ENCODE measurements at places on chromosomes 6 and 20.

DNA sequence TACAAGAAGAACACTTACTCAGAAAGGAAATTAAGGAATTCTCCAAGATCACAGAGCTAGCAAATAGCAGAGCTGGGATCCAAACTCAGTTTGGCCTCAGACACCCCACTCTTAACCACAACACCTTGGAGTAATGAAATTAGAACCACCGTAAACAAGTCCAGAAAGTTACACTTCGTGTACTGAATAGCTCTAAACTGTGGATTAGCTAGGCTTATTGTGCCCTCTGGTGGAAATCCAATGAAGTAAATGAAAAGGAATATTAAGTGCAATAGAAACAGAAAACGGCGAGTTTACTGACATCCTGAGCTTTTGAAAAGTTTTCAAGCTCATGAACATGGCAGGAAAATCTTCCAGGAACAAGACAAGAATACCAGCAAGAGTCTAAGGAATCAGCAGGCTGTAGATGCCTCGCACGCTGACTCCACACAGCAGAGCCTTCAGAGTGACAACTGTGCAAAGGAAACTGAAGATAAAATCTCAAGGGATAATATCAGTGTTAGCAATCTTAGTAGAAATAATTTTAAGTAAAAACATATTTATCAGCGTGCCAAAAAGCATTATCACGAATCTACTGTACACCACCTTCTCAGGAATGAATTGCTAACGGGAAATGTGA, 34.6 kb downstream of the FBXO5 start:
- no peak for DNase-seq

DNA sequence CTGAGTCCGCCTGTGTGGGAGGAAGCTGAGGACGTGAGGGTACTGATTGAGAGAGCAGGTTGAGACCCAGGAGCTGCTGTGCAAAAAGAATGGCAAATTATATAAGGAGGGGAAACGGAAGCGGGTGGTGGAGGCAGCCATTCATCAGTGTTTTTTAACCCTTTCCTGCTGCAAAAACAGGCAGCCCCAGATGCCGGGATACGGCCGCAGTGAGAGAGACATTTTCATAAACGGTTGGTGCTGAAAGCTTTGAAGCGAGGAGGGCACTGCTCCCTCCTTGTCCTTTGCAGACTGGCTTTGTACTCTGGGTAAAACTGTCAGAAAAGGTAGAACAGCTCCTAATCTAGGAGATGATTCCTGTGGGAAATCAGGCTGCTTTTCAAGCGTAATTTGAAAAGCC, 56.4 kb downstream of the TTI1 start:
- DNase-seq = no peak

DNA sequence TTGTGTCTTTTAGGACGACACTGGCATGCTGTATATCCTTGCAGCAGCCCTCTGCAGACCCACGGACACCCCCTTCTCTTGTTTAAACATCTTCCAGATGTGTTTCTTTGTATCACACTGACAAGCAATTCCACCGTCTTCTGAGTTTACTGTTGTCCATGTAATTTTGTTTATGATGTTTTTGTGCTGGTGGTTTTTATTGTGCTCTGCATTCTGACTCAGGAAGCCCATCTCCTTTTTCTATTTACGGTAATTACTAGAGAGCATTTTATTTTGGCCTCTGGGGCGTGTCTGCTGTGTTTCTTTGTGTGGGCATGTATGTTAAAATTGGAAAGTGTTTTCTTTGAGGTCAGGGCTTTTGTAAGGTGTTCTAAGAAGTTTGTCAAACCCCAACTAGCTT, 111.9 kb downstream of the JARID2 start:
- no peak for DNase-seq

- DNase-seq = no peak
Measured at GRCh38 chr20:60016406-60016805, 58.2 kb downstream of the CDH26 start.

GRCh38 chr6:1962201-1962600, 283.2 kb downstream of the GMDS start:
- no peak for DNase-seq

DNA sequence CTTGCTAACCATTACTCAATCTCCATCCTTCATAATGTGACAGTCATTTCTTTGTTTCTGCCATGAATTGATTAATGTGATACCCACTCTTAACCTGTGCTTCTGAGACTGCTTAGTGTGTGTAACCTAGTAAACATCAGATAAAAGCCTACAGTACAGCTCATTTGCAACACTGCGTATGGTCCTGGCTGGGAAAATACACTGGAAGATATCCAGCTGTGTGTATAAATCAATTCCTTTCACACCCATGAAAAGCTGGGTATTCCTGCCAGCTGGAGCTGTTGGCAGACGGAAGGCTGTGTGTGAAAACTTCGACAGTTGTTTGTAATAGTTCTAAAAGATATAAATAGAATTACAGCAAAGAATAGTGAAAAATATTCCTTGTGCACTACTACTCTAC, 509.2 kb downstream of the FRK start:
- DNase-seq = no peak

DNA sequence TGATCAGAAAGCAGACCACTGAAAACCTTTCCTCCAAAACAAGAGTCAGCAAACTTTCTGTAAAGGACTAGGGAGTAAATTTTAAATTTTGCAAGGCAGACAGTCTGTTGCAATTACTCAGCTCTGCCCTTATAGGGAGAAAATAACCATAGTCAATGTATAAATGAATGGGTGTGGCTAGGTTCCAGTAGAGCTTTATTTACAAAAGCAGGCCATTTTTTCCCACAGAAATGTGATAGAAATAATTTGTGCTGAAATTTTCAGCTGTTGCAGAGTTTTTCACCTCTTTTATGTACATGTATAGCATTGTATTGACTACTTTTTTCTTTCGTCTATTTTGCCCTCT, 7.7 kb downstream of the AMD1 start:
- no peak for DNase-seq

DNA sequence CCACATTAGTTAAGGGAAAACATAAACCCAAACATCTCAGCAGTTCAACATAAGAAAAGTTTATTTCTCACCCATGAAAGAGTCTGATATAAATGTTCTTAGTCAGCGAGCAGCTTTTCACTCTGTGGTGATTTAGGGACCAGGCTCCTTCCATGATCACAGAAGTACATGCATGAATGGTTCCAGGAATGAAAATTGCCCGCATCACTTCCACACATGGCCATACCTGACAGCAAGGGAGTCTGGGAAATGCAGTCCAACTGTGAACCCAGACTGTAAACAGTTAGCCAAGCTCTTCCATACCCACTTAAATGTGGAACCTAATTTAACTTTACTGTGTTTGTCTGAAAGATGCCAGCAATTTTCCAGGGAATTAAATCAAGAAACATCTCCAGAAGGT, 353.9 kb downstream of the HACE1 start:
- no peak for DNase-seq

DNA sequence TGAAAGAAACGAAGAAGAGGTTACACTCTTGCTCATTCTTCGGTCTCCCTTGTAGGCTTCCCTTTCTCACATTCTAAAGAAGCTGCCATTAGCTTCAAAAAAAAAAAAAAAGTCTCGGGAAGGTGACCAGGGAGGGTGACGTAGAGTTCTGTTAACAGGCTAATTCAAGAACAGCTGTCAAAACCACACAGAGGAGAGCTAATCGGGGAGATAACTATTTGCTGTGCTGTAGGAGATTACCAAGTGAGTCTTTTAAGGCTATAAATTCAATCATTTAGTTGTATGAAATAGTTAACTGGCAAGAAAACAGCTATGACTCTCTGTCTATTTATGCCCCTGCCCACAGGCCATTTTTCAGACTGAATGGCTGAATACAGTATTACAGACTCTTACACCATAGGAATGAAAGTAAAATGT, 256.8 kb downstream of the SYNE1 start:
- no peak for DNase-seq

DNA sequence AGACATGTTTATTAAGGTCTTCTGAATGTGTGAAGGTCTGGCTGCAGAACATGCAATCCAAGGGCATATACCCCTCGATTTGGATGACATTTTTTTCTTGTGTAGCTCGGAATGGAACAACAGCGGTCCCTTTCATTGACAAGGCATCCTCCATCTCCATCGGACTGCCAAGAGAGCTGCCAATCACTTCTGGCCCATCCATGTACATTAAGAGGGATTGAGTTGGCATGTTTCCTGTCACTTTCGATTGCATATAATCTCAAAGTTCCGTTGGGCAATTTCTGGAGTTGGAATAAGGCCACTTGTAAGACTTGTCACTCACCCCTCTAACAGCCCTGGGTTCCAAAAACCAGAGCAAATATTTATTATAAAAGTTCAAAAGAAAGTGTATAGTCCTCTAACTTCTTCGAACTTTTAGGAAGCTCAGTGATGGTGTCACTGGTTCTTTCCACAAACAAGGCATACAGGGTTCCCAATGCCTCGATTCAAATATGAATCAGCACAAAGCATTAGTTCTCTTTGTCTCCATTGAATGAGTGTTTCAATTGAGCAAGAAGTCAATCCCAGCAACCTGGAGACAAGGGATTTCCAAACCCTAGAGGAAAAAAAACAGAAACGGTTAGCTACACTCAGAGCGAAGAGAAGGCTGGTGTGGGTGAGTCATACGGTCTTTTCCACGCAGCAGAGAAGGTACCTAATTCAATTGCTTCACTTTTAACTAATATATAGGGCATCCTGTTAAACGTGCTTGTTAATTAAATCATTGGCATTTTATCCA, 10.9 kb downstream of the ZNF217 start:
- no peak for DNase-seq

- no peak for DNase-seq
Measured at GRCh38 chr6:88655586-88655985, 307.8 kb downstream of the RNGTT start.

DNA sequence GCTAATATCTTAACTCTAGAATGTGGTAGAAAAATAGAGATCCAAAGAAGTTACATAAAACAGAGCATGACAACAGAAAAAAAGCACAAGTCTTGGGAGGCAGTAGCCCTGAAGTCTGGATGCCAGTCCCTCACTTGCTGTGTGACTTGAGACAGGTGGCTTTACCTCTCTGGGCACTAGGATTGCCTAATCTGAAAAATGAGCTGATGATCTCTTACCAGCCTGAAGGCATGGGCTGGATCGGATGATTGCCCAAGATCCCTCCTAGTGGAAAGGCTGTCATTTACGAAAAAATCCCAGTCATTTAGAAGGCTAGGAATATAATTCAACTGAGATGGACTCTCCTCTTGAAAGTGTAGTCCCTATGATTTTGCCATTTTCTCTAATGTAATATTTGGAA, 10.9 kb upstream of the GCM1 start:
- DNase-seq = no peak

- no peak for DNase-seq
Measured at GRCh38 chr20:3803854-3804253, 7.7 kb downstream of the CDC25B start.

DNA sequence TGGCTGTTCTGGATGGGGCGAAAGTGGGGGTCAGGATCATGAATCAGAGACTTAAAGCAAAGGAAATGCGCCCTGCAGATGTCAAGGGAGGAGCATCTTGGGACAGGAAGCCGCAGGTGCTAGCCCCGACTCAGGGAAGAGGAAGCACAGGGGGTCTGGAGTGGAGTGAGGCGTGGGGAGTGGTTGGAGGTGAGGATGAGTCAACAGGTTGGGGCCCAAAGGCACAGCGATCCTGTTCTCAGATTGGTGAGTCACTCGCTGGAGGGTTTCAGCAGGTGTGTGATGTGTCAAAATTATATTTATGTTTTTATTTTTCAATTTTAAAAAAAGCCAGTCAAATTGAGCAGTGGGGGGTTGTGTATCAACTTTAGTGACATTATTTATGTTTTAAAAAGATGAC, 19.0 kb downstream of the PACSIN1 start:
- DNase-seq = peak; percentile 28

GRCh38 chr20:9398882-9399281, 115.5 kb upstream of the LAMP5 start:
- no peak for DNase-seq

GRCh38 chr6:16248271-16248853, 10.0 kb downstream of the GMPR start:
- DNase-seq = no peak

DNA sequence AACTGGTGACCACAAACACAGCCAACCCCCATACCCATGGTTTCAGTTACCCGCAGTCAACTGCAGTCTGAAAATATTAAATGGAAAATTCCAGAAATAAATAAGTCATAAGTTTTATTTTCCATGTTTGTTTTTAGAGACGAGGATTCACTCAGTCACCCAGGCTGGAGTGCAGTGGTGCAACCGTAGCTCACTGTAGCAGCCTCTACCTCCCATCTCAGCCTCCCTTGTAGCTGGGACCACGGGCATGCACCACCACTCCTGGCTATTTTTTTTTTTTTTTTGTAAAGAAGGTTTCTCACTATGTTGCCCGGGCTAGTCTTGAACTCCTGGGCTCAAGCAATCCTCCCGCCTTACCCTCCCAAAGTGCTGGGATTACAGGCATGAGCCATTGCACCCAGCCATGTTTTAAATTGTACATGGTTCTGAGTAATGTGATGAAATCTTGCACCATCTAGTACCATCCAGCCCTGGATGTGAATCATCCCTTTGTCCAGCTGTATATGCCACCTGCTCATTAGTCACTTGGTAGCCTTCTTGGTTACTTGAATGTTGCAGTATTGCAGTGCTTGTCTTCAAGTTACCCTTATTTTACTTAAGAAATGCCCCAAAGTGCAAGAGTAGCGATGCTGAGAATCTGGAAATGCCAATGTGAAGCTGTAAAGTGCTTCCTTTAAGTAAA, 14.5 kb downstream of the CSNK2A1 start:
- no peak for DNase-seq

DNA sequence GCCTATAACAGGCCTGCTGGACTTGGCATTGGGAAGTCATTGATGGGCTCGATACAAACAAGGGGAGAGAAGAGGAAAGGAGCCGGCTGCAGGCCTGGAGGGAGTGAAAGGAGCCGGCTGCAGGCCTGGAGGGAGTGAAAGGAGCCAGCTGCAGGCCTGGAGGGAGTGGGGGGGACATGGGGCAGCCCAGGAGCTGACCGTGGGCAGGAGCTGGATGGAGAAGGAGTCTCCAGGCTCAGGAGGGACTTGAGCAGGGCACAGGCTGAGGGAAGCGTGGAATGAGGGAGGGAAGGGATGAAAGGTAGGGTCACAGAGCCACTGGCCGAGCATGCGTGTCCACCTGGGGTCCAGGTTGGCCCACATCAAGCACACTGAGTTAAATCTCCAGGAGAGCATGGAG, 32.0 kb downstream of the RPP40 start:
- no peak for DNase-seq

GRCh38 chr20:2219481-2220006, 76.3 kb upstream of the TGM3 start:
- no peak for DNase-seq

- no peak for DNase-seq
Measured at GRCh38 chr20:48236000-48236970, 451.0 kb upstream of the SULF2 start.

DNA sequence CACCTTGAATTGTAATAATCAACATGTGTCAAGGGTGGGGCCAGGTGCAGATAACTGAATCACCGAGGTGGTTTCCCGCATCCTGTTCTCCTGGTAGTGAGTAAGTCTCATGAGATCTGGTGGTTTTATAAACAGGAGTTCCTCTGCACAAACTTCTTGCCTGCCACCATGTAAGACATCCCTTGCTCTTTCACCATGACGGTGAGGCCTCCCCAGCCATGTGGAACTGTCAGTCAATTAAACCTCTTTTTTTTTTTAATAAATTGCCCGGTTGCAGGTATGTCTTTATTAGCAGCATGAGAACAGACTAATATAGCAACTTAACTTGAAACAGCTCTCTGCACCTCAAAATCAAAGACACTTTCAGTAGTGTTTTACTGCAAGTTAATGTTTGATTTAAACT, 121.6 kb downstream of the OGFRL1 start:
- DNase-seq = no peak

All from upper lobe of right lung (tissue), 1 donor.